Osteoblast (primary cell): ENCODE measurements at places on chromosomes 5 and 9.

GRCh38 chr5:30387974-30388632 is 805.4 kb upstream of the CDH6 start:
- no peak for DNase-seq

DNA sequence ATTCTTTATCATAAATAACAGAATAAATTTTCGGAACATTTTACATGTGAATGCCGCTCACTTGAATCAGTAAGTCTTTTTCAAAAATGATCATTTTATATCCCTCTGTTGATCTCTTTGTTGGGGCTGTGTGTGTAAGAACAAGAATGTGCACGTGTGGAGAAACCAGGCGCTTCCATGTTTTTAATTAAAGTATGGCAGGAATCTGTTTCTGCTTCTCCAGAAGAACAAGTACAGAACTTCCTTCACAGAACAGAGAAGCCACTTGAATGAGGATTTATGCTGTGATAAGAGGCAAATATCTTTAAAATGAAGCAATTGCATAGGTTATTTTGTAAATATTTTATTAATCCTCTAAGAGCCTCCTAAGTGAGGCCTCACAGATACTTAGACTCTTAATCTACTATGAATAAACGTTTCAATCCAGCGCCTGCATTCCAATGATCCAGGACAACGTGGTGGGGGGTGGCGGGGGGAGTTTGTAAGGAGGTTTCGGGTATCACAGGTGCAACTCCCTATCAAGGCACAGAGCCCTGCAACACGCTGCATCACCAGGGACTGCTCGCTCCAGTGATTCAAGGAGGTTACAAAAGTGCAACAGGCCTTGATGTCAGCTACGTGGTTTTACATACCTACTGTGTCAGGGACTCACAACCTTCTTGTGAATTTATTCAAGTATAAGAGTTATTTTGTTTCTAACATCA is 409.2 kb downstream of the BNC2 start:
- DNase-seq = no peak

DNA sequence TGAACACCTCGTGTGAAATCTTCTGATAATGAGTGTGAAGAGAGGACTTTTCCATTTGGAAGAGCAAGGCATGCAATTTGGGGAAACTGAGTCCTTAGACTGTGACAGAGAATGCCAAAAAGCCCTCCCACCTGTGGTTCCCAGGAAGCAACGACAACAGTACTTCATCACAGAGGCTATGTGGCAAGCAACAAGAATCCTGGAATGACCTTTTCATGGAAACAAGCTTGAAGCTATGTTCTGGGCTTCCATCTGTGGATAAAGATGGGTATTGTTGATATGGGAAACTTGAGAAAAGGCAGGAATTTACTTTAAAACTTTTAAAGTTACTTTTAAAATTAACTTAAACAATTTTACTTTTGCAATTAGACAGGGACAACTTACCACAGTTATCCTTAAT is 131.2 kb upstream of the ANKH start:
- DNase-seq = no peak

- no peak for DNase-seq
These were observed 30.6 kb upstream of the ADAMTS6 start for GRCh38 chr5:65512170-65512937.

GRCh38 chr5:177608243-177609075 is 8.5 kb downstream of the B4GALT7 start:
- DNase-seq = peak; percentile 59

- no peak for DNase-seq
These were observed 33.0 kb downstream of the SLC6A7 start for GRCh38 chr5:150222906-150223305.

DNA sequence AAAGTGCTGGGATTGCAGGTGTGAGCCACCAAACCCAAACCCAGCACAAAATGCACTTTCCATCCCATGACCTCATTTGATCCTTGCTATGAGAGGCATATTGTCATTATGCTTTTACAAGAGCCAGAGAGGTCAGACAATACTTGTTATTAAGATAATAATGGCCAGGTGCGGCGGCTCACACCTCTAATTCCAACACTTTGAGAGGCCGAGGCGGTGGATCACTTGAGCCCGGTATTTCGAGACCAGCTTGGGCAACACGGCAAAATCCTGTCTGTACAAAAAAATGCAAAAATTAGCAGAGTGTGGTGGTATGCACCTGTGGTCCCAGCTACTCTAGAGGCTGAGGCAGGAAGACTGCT is 55.9 kb upstream of the IL17B start:
- DNase-seq = no peak

- DNase-seq = no peak
These were observed 2.3 kb upstream of the RASEF start for GRCh38 chr9:83065233-83065632.

DNA sequence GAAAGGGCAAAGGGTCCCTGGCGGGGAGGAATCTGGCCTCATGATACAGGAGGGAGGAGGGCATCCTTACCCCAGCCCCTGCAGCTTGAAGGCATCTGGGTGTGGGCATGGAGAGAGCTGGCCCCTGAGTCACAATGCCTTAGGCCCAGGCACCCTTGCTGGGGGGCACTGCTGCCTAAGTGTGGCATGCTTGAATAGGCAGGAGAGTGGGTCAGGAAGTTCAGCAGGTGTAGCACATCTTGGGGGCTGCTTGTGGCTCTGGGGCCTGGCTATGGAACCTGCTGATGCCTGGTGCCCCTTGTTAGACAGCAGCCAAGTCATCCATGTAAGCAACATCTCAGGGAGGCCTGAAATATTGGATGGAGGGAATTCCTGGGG is 63.1 kb downstream of the HSPA4 start:
- no peak for DNase-seq

DNA sequence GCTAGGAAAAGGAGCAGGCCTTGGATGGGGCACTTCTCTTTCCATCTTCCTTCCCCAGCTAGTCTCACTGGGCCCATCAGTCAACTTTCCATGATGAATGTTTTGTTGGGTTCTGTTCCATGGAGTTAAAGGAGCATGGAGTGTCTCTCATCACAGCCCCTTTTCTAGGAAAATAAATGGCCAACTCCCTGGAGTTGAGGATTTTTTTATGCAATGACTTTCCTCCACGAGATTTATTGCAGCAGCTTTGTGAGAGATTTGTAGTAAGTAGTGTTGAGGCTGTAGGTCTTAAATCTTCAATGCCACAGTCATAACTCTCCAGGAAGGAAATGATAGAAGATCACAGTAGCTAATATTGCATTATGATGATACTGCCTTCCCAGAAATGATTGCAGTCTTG is 45.6 kb upstream of the SLC44A1 start:
- DNase-seq = no peak

DNA sequence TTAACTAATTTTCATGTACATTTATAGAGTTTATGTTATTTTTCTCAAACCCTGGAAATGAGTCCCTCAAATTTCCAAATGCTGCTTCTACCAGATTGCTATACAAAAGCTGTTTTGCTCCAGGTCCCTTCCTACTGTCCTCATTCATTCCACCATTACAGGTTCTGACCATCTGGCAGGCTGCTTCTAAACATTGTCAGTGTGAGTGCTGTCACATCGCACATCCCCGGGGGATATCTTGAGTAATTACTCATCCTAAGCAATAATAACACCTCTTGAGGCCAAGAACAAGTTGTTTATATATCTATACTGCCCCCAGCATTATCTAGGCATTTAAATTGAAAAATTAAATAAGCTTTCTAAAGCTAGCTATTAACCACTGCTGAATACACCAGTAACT is 1675.3 kb upstream of the CDH6 start:
- DNase-seq = no peak

DNA sequence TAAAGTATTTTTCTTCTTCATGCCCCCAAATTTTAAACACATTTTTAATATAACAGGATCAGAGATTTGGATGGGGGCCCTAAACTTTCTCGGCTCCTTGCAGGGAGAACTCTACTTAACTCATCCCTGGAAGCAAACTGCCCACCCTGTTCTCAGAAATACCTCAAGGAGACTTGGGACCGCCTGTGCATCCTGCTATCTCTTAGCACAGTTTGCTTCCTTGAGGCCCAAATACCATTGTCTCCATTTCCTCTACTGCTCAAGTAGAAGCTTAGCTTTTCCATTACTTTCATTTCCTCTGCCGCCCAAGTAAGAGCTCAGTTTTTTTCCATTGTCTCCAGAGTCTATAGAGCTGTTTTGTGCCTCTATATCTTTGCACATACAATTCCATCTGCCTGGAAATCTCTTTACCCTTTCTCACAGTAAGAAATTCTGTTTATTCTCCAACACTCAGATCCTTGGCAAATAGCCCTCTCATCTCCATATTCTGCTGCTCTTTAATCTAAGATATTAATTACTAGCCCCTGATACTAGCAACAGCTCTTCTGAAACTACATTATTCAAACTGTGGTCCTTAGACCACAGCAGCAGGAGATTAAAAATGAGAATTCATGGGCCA is 137.8 kb downstream of the CEMIP2 start:
- no peak for DNase-seq

GRCh38 chr9:86287013-86287412 is 4.7 kb upstream of the ISCA1 start:
- DNase-seq = no peak

- DNase-seq = peak; percentile 98
These were observed at the start of gene AK1 for GRCh38 chr9:127877566-127877998. AK1 (minus strand) TSS chr9:127877675; CDS start chr9:127874617, 3,058 bp downstream.

DNA sequence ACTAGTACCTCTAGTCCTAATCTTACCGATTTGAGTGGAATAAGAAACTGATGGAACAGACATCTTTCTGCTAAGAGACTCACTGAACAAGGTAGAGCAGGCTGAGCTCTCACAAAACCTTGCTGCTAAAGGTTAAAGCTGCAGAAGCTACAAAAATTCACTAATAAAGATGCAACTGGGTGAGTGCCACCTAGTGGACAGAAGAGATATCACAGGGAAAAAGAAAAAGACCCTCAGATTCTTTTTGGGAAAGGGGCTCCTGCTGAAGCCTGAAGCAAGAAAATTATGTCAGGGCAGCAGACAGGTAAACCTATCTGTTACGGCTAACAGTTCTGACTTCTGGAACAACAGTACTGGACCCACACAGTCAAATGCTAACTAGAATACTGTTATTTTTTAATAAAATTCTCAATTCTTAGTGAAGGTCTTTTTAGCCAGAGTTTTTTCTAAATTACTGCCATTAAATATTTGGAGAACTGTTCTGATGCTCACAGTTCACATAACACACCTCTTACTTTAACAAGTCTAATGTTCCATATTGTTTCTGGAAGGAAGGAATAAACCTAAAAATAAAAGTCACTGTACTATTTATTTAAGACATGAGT is 51.2 kb downstream of the DIAPH1 start:
- peak; percentile 68 for DNase-seq

GRCh38 chr9:16484180-16484579 is 386.3 kb downstream of the BNC2 start:
- no peak for DNase-seq

- no peak for DNase-seq
These were observed 10.7 kb downstream of the IDNK start for GRCh38 chr9:83633676-83634075.

DNA sequence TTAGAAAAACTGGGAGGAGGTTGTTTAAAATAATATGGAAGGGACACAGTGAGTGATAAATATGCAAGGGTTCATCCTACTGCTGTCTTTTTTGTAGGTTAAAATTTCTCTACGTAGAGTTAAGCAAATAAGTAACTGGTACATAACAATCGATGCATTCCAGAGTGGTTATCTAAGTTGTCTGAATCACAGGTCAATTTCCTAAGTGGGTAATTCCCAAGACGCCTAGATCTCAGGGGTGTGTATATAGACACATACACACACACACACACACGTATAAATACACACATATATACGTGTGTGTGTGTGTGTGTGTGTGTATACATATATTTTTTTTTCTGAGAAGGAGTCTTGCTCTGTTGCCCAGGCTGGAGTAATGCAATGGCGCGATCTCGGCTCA is 22.3 kb downstream of the CAAP1 start:
- no peak for DNase-seq

- DNase-seq = no peak
These were observed 2.7 kb upstream of the PCBD2 start for GRCh38 chr5:134902071-134902801.

- peak; percentile 98 for DNase-seq
These were observed 7.4 kb downstream of the SH2D3C start for GRCh38 chr9:127770905-127771569.

DNA sequence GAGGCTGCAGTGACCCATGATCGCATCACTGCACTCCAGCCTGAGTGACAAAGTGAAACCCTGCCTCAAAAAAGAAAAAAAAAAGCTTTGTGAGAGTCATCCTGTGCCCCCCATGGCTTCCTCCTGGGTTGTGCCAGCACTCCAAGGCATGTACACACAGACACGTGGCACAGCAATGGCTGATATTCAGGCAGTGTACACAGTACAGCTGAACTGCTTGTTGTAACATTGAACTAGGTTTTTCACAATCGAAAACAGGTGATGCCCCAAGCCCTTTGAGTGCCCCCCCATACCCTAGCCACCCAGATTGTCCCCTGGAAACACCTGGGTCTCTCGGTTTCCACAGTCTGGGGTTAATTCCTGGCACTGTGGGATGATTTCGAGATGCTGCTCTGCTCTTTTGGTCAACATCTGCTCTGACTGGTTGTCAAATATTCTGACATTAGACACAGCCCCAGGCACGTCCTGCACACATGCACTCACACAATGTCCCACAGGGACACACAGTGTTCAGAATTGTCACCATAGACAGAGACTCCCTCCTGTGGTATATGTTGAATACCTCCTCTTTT is 9.2 kb downstream of the SPINK4 start:
- peak; percentile 34 for DNase-seq

DNA sequence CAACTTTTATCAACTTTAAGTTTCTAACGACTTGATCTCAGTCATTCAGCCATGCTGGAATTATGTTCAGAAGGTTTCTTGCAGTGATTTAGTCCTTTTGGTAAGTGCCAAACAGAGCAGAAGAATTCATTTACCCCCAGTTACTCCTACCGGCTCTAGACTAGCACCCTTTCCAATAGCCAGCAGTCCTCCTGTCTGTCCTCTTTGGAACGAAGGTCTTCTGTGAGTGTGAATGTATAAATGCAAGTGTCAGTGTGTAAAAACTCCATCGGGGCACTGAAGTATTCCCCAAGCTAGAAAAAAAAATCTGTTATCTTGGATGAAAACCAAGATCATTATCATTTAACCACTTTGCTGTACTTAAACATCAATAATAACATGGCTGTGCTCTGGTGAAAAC is 64.4 kb downstream of the GLIS3 start:
- peak; percentile 23 for DNase-seq

- DNase-seq = no peak
These were observed 61.0 kb upstream of the BASP1 start for GRCh38 chr5:17156463-17156862.

DNA sequence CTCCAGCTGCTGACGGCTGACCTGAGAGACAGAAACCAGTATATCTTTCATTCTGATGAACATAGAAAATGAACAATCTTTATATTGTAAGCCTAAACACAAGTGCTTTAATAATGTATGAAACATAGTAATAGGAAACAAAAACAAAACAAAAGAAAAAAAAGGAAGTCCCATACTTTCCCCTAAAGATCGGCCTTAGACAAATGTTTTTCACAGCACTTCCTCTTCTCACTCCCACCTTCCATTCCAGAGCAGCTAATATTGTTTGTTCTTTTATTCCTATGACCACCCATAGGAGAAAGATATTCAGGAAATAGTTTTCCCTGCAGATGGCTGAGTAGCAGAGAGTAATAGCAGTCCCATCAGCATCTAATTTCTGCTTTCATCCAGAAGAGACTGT is 194.4 kb upstream of the SLC27A6 start:
- DNase-seq = no peak
